ENCODE measurements at places on chromosomes 11 and 22.
A peak's percentile ranks its signal among the peaks of the same experiment; 100 is the strongest.

GRCh38 chr11:60498853-60499252 is 6.3 kb downstream of the MS4A12 start:
- no peak for DNase-seq

GRCh38 chr22:40193429-40194421 is 16.0 kb downstream of the TNRC6B start:
- DNase-seq: no peak

- no peak for DNase-seq
Measured at GRCh38 chr11:45563810-45564209, 101.6 kb downstream of the CHST1 start.

GRCh38 chr11:554428-555226 is 5.9 kb downstream of the LMNTD2 start:
- DNase-seq: peak; percentile 60

DNA sequence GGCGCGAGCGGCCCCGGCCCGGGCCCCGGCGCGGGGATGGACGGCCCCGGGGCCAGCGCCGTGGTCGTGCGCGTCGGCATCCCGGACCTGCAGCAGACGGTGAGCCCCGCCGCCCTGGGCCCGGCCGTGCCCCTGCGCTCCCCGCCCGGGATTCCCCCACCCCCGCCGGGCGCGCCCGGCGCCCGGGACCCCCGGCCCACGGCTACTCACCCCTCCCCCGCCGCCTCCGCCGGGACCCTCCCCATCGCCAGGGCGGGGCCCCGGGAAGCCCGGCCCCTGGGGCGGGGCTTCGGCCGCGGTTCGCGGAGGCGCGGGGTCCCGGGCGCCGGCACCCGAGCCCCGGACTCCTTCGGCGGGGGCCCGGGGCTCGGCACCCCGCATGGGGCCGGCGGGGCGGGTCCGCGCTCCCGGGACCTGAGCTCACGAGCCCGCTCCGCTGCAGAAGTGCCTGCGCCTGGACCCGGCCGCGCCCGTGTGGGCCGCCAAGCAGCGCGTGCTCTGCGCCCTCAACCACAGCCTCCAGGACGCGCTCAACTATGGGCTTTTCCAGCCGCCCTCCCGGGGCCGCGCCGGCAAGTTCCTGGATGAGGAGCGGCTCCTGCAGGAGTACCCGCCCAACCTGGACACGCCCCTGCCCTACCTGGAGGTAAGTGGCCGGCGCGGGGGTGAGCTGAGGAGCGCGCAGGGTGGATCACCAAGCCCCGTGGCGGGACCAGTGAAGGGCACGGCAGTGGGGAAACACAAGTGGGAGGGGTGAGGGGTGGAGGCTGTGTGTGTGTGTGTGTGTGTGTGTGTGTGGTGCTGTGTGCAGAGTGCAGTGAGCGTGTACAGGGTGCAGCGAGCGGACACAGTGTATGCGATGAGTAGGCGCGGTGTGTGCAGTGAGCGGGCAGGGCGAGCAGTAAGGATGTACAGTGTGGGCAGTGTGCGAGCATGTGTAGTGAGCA is 2.3 kb downstream of the SHANK3 start:
- DNase-seq: no peak

DNA sequence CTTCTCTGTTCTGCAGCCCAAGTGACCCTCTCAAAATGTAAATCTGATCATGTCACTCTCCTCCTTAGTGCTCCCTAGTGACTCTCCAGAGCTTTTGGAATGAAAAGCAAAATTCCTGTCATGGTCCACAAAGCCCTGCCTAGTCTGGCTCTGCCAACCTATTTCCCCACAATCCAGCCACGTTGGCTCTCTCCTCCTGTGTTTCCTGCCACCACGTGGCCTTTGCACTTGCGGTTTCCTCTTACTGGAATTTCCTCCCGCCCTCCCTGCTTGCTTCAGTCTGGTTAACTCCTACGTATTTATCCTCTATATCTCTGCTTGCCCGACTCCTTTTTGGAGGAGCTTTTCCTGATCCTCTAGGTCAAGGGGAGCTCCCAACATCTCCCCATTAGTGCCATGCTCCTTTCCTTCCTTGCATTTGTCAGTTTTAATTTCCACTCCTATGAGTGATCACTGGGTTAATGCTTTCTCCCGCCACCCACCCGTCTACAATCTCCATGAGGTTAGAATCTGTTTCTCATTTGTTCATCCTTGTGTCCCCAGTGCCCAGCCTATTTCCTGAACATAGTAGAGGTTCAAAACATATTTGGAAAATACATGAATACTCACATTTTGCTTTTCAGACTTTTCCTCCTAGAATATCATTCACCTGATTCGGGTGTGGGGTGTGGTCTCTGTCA is 11.5 kb downstream of the NNMT start:
- DNase-seq: no peak

- no peak for DNase-seq
Measured at GRCh38 chr22:27314276-27314807, 487.2 kb downstream of the MN1 start.

GRCh38 chr11:952406-953385 is 27.0 kb downstream of the AP2A2 start:
- DNase-seq: no peak

DNA sequence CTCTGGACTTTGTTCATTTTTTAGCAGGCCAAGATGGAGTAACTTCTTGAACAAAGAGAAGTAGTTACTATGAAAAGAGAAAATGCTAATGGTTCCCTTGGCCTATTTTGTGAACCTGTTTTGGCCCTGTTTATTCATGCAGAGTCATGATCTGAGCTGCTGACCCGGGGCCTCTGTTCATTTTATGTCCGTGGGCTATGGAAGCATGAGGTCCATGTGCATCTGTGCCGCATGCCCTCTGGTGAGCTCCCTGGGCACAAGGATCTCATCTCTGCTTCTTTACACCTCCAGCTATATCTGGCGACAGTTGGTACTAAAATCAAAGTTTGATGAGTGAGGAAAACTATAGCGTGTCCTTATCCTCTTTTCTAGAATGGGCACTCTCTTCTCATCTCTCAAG is 1.0 kb downstream of the PIWIL4 start:
- DNase-seq: no peak

DNA sequence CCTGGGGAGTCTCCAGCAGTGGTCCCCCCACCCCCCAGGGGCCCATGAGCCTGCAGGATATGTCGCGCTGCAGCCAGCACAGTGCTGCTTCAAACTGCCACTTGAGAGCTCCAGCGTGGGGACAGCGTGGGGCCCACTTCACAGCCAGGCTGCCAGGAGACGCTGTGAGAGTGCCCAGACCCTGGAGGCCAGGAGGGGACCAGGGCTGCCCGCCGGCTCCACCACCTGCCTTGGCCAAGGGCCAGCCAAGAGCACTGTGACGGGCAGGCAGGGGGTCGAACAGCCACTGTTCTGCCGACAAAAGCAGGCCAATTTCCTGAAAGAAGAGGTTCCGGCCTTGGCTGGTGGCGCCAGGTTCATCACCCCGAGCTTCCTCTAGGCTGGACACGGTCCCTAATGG is 60.2 kb downstream of the FLRT1 start:
- DNase-seq: no peak
